Kidney tubule cell (primary cell): ENCODE measurements at places on chromosomes 1 and 21.

- peak; percentile 82 for DNase-seq
These were observed 1.2 kb downstream of the FAM167B start for GRCh38 chr1:32247983-32248889.

DNA sequence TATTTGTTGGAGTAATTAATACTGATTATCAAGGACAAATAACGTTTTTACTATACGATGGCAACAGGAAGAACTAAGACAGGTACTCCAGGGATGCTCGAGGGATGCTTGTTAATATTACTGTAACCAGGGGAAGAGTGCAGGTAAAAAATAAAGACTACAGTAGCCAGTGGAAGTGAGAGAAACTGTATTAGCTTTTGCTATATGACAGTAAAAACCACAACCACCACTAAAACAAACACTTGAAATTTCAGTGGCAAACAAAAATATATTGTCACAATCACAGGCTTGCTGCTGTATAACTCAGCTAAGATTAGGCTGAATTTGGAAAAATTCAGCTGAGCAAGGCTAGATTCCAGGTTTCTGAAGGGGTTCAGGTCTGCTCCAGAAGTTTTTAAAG lies 812.6 kb upstream of the ADGRL4 start:
- no peak for DNase-seq

GRCh38 chr1:84573967-84574842 lies at the start of gene CTBS:
CTBS (minus strand) TSS chr1:84574440; CDS start chr1:84574415, 25 bp downstream.
- DNase-seq, result peak; percentile 88

DNA sequence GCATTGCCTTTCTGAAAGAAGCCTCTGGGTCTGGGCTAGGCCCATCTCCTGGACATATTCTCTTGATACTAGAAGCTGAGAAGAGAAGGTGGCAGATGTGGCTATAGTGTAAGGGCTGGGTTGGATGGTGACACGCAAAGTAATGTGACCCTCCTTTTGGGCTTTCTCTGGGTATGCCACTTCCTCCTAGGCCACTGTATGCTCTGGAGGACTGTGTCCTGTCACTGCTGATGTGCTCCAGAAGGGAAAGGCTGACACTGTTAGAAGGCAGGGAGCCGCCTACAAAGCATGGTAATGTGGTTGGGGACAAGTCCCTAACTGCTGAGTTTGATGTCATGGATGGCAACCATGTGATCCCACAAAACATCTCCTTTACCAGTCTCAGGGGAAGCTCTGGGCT lies 112.1 kb downstream of the BCAR3 start:
- DNase-seq, result no peak

DNA sequence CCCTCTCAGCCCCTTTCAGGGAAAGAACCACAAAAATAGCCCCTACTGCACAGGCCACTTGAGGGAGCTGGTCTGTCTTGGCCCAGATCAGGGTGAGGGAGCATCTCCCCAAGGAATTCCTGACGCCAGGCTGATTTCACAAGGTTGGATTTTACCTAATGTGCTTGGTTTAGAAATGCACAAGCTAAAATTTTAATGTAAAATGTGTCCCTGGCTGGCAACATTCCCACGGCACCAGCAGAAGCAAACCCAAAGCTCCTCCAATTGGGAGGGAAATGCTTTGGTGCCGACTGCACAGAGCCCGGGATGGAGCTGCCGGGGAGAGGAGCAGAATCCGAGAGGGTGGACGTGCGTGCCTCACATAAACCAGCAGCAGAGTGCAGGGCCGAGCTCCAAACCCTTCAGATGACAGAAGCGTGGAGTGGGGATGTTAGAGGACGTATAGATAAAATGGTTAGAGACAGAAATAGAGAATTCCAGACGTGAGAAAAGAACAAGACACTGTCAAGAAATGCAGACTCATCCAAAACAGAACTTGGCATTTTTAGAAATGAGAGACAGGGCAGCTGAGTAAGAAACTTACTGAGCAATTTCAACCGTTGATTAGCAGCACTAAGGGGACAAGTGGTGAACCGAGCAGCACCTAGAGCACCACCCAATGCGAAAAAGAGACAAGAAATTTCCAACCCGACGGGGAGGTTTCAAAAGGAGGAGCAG lies 41.6 kb upstream of the TMEM52 start:
- DNase-seq, result no peak
